ENCODE measurements at places on chromosomes 2 and 18. TPM values are rescaled to one million over a fixed set of nuclear protein-coding genes. Genes with fewer than 3 reads are reported as not detected.

DNA sequence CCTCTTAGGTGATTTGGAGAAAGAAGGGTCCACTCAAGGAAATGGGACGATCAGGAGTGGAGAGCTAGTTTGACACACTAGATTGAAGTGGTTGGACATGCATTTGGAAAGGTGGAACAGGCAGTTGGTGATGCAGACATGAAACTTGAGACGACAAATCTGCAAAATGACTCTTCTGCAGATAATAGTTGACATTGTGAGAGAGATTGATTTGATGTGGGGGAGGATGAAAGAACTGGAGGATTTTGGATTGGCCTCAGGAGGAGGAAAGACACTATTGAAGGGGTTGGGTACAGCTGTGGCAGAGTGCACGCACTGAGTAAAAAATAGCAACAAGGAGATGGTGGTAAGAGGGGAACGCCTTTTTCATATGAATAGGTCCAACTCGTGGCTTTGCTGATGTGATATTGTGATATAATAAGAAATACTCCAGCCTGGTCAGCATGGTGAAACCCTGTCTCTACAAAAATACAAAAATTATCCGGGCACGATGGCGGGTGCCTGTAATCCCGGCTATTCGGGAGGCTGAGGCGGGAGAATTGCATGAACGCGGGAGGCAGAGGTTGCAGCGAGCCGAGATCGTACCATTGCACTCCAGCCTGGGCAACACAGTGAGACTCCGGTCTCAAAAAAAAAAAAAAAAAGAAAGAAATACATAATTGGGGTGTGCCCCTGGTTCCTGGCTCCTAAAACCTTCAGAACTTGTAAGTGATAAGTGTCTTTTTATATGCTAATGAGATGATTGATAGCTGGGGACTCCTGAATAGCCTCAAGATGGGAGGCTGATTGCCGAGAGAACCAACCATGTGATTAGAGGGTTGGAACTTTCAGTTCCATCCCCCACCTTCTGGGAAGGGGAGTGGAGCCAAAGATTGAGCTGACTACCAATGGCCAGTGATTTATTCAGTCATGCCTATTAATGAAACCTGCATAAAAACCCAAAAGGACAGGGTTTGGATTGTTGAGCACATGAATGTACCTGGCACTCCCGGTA is 9.7 kb downstream of the TTLL4 start:
- no peak overlapping the region for H3K4me3 ChIP-seq
- H3K27me3 ChIP-seq, result no peaks in the 10 kb centered on the region
- no peaks in the 10 kb centered on the region for H3K4me1 ChIP-seq
- H3K36me3 ChIP-seq, result no peaks in the 10 kb centered on the region

DNA sequence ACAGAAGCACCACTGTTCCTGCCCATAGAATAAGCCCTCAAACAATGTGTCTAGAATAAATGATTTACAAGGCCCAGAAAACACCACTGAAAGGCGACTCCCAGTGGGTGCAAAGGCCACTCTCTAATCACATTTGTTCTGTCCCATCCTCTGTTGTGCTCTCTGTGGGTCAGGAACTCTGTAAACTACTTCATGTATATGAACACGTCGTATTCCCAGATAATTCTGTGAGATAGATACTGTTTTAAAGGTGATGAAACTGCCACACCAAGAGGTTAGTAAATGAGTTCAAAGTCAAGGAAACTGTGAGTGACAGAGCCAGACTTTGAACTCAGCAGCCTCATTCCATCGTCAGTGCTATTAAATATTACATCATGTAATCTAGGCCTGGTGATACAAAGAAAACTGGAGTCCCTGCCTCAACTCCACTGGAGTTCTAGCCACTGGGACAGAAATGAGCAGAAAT is 269.7 kb upstream of the DCC start:
- no peaks in the 10 kb centered on the region for H3K27me3 ChIP-seq
- H3K4me1 ChIP-seq, result no peaks in the 10 kb centered on the region
- H3K36me3 ChIP-seq, result no peaks in the 10 kb centered on the region
- no peak for DNase-seq
- H3K4me3 ChIP-seq, result no peak overlapping the region
- no peak overlapping the region for H3K27ac ChIP-seq

CYTIP gene
- 16.8 TPM for total RNA-seq

SKOR2 gene
- total RNA-seq, result not detected

DNA sequence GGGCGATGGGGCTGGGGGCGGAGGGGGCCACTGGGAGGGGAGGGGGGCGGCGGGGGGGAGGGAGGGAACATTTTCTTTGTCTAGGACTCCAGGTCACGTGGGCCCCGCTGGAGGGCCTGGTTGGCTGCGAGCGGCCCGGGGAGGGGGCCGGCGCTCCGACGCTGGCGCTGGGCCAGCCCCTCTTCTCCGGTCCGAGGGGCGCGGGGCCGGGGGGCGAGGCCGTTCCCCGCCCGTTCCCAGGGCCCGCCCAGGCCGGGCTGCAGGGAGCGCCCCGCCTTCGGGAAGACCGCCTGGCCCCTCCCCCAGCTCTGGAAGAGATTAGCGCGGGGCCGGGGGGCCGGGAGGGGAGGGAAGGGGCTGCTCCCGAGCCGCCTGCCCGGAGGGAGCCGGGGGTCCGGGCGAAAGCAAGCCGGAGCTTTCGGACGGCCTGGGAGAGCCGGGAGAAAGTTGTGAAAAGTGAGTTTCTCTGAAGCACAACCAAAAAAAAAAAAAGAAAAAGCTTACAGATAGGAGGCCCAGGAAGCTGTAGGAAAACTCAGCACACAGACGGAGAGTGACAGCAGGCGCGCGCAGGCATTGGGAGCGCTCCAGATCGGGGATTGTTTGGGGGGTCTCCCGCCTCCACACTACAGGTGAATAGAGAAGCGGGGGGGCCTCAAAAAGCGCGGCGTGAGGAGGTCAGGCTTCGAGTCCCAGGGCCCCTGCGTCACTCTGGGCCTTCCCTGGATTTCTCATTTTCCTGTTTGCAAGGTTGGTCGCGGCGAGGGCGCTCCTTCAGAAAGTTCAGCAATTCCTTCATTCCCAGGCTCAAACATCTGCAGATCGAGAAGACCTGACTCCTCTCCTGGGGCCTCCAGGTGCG is 84.1 kb upstream of the POMC start:
- H3K27me3 ChIP-seq, result no peaks in the 10 kb centered on the region
- H3K4me1 ChIP-seq, result peaks cover 8% of the 10 kb centered on the region
- no peaks in the 10 kb centered on the region for H3K36me3 ChIP-seq
- no peak for DNase-seq

RASGRP3 gene
- total RNA-seq, result 9.3 TPM

DNA sequence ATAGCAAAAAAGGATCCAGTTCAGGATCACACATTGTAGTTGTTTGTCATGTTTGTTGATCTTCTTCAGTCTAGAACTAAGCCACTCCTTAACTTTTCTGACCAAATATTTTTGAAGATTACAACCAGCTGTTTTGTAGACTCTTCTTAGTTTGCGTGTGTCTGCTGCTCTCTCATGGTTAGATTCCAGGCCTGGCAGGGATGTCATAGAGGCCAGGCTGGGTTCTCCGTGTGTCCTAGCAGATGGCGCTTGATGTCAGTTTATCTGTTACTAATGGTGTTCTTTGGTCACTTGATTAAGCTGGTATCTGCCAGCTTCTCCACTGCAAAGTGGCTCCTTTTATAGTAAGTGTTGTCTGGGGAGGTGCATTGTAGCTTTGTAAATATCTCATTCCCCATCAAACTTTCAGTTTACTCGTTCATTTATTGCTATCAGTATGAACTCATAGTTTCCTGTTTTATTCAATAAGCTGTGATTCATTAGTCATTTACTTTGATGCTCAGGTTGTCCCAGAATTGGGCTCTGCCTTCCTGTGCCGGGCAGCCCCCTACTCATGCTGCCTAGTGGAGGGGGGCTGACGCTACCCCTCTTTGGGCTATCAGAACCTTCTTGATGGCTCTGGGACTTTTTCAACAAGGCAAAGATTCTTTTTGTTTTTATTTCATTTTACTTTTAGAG is 42.1 kb downstream of the GRHL1 start:
- no peak for DNase-seq
- no peaks in the 10 kb centered on the region for H3K27me3 ChIP-seq
- H3K4me3 ChIP-seq, result no peak overlapping the region
- peak overlapping the region; percentile 7 for H3K27ac ChIP-seq
- no peaks in the 10 kb centered on the region for H3K36me3 ChIP-seq

RIT2 gene
- total RNA-seq, result not detected

Measured in breast epithelium (tissue), 4 donors.